ENCODE measurements at places on chromosomes 3 and 15.

DNA sequence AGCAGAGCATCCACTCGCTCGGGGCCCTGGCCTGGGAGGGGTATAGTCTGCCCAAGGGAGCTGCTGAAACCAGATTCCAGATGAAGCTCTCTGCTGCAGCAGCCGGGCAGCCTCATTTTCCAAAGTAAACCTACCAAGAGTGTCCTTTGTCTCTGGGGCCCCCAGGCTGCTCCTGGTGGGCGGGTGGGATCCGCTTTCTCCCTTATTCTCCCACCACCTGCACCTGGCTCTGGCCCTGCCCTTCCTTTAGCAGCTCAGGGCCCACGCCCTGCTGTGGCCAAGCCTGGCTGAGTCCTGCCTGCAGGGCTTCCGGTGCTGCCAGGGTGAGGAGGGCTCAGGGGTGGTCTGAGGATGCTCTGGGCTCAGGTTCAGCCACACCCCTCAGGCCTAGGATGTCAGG is 13.0 kb downstream of the SCN5A start:
- DNase-seq: no peak

GRCh38 chr3:23450051-23450450 is 246.9 kb downstream of the UBE2E2 start:
- DNase-seq: no peak

- no peak for DNase-seq
Measured at GRCh38 chr15:93587059-93587521, 498.1 kb upstream of the RGMA start.

GRCh38 chr3:151816091-151816604 is 2.2 kb downstream of the AADAC start:
- DNase-seq: no peak

- DNase-seq: no peak
Measured at GRCh38 chr3:168877899-168878298, 782.2 kb upstream of the GOLIM4 start.

DNA sequence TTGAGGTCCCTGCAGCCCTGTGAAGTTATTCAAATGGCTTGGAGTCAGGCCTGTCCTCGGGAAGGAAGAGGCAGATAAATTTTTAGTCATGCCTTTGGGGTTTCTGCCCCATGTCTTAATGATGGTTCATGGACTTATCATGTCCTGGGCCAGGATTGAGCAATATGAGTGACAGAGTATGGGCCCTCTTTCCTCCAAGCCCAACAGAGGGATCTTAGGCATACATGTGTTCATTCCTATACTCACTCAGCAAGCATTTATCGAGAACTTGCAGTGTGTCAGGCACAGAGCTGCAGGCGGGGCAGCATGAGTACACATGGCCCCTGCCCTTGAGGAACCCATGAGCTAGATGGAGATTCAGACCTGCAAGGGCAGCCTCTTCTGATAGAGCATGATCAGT is 6.2 kb downstream of the ESYT3 start:
- no peak for DNase-seq

DNA sequence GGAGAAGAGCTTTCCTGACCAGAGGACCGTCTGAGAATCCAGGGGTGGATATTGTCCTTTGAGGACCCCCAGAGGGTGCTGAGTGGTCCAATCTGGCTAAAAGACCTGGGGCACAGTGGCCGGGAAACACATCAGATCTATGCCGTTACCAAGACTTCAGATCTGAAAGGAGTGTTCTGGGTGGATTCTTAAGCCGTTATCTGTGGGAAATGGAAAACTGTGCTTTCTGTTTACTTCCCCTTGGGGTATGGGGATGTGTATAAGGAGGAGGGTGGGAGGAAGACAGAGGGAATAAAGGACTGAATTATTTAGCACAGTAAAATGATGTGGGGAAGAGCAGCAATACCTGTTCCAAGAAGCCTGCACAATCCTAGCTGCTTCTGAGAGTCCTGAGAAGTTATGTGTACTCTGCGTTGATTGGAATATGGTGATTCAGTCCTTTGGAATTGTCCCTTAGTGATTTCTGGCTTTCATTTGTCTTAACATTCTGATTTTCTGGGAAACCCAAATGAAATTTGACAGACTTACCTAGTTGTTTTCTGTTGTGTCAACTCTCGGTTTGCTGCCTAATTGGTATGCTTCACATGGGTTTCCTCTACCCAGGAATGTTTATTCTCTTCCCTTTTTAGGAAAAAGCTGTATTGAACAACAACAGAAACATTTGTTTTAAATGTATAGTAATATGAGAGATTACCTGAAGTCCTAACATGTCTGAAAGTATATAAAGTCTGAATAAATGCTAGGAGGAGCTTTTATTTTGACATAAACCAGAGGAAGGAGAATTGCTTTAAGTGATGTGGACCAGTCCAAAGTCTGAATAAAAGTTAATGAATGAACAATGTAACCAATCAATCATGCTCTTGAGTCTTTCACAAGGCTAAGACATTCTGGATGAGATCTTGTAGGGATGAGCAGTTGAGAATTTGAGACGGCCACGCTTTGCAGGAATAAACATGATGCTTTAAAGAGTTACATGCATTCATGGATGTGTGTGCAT is 427.1 kb upstream of the C2CD4B start:
- DNase-seq: no peak

GRCh38 chr3:167887096-167887495 is 151.6 kb downstream of the SERPINI1 start:
- DNase-seq: no peak

- DNase-seq: no peak
Measured at GRCh38 chr3:10232137-10232536, 16.1 kb upstream of the TATDN2 start.

Measured in nucleus accumbens (tissue), 56 donors.